ENCODE measurements at places on chromosomes 3 and 15. TPM values are rescaled to one million over a fixed set of nuclear protein-coding genes. Genes with fewer than 3 reads are reported as not detected.

CCK gene
- total RNA-seq, result not detected

GRCh38 chr3:108164391-108164790, 57.8 kb downstream of the IFT57 start:
- H3K36me3 ChIP-seq, result no peaks in the 10 kb centered on the region
- DNase-seq, result no peak
- no peak overlapping the region for H3K27ac ChIP-seq

GRCh38 chr3:53084310-53085001, 38.6 kb upstream of the SFMBT1 start:
- DNase-seq, result no peak
- no peaks in the 10 kb centered on the region for H3K4me1 ChIP-seq
- H3K27me3 ChIP-seq, result no peaks in the 10 kb centered on the region
- H3K27ac ChIP-seq, result no peak overlapping the region
- H3K4me3 ChIP-seq, result no peak overlapping the region
- H3K36me3 ChIP-seq, result no peaks in the 10 kb centered on the region

OXSR1 gene
- total RNA-seq, result 32.9 TPM

ELL3 gene
- 2.4 TPM for total RNA-seq

DNA sequence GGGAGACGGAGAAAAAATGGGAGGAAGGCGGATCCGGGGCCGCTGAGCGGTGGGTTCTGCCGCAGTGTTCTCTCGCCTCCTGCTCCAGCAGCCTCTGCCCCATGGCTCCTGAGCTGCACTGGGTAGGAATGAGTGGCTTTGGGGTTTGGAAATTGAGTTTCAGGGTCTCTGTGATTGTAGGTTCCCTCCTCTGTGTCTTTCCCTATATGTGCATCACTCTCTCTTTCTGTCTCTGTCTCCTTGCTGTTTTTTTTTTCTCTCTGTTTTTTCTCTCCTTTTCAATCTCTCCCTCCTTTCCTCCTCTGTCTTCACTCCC, 1.9 kb downstream of the GRM7 start:
- no peak for DNase-seq
- H3K36me3 ChIP-seq, result no peaks in the 10 kb centered on the region
